ENCODE measurements at places on chromosomes 4 and X.

- DNase-seq = no peak
These were observed 4.8 kb downstream of the CPE start for GRCh38 chr4:165383591-165384073.

GRCh38 chr4:183362916-183363542, 40.8 kb upstream of the CLDN24 start:
- DNase-seq = no peak

- DNase-seq = peak; percentile 59
These were observed 733 bp downstream of the CCNA2 start for GRCh38 chr4:121822796-121823504.

DNA sequence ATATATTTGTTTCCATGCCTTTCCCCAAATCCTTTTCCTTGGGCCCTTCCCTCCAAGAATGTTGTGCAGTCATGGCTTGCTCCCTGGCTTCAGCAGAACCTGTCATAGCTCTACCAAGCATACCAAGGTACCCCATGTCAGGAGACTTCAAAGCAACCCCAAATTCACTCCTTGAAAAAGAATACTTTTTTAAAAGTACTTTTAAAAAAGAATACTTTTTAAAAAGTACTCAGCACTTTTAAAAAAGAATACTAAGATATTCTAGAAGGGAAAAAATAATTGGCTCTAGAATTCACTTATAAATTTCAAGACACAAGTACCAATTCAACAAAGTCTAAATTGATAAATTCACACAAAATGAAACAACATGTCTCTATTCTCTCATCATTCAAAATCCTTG, 76.0 kb downstream of the NR3C2 start:
- DNase-seq = no peak

DNA sequence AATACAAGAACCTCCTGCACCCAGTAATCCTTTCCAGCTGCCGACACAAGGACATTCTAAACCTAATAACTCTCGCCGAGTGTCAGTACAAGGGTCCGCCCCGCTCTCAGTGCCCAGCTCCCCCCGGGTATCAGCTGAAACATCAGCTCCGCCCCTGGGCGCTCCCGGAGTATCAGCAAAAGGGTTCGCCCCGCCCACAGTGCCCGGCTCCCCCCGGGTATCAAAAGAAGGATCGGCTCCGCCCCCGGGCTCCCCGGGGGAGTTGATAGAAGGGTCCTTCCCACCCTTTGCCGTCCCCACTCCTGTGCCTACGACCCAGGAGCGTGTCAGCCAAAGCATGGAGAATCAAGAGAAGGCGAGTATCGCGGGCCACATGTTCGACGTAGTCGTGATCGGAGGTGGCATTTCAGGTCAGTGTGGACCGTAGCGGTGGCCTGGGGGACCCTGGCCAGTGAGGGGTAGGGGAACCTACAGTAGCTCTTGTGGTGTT, at the start of gene MAOA:
MAOA (plus strand) TSS at position 295 of the 490 bp plus-strand sequence; CDS start at position 338, 43 bp downstream.
- DNase-seq = no peak

DNA sequence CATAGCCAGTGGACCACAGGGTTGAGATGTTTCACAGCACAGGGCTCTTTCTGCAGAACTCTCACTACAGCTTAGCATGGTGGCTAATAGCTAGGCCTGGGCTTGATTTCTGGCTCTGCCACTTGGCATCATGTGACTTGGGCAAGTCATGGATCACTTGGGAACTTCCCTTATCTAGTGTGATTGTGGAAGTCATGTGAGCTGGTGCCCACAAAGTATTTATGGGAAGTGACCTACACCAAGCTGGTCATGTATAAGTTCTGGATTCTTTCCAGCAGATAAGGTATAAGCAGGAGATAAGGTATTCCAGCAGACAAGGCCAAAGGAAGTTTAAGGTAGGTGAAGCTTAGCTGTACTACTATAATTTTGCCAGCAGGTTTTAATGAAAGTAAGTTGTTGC, 61.0 kb downstream of the REELD1 start:
- no peak for DNase-seq

- DNase-seq = no peak
These were observed 210.6 kb downstream of the TENM3 start for GRCh38 chr4:182453830-182454229.

- peak; percentile 78 for DNase-seq
These were observed 603 bp downstream of the MAD2L1 start for GRCh38 chr4:120065974-120066516.

DNA sequence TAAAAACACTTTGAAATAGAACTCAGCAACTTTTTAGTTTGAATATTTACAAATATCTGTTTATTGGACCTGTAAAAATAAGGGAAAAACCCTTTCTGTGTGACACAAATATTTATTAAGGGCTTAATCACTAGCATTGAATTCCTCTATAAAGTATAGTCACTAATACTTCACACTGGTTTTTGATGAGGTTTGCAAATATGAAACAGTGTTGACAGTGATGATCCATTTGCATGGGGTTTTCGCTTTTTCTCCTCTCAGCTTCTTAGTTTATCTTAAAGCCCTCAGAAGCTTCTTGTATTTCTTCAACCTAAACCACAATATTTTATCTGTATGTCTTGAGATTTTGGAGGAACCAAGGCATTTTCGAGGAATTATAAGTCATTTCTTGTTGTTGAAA, 96.6 kb upstream of the TEX13A start:
- DNase-seq = no peak

GRCh38 chrX:103373581-103373980, 2.8 kb upstream of the BEX3 start:
- no peak for DNase-seq

GRCh38 chr4:86967798-86968197, 33.0 kb downstream of the AFF1 start:
- peak; percentile 59 for DNase-seq

DNA sequence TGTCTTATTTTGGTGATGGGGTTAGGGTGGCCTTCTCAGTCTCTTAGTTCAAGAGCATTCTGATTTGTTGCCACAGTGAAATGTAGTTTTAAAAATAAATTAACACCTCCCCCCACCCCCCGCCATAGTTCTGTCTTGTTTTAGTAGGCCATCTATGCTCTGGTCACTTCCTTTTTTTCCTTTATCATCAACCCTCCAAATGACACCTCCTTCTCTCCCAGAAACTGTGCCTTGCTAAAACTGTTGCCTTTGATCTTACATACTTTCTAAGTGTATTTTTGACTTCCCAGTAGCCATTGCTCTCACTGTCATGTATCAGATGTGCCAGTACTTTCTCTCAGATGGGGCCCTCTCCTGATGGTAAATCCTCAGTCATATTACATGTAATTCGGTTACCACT, 14.5 kb upstream of the NDUFC1 start:
- DNase-seq = no peak

DNA sequence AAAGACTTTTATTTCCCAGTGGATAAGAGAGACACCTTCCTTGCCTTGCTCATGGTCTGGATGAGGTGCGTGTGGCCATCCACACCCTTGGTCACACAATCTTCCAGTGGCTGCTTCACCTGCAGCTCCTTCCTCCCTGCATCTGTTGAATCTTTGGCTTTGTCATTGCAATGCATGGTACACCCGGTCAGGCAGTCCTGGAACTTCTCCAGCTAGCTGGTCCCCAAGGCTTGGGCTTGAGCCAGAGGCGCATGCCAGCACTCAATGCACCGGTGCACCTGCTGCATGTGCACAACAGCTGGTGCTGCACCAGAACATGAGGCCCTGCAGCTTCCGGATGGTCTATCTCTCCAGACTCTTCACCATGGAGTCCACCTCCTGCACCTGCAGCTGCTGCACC, 31.7 kb downstream of the SCML1 start:
- no peak for DNase-seq

DNA sequence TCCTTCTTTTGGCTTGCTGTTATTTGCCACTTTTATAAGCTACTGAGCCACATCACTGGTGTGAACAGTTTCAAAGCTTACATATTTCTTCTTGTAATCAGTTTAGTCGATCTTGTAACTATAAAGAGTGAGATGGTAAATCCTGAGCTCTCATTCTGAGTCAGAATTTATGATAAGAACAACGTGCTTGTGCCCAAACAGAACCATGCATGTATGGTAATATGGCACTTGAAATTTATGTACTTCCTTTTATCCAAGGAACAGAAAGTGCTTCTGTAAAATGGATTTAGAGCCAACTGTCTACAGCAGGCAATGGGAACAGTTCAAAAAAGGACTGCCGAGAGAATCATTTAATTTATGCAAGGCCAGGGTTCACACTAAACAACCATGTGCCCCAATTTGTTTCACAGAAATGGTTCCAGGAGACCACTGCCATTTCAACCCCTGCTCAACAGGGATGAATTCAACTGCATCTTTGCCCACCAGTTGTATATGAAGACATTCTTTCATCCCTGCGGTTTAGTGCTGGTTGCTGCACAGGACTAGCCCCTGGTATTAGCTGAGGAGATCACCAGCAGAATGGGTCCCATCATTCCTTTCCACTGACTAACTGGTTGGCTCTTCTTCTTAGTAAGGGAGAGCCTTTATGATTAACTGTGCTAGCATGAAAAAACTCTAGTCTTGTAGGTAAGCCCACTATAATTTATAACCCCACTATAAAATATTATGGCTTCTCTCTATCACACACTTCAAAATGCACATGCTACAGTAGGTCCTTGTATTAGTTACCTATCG, 162.9 kb upstream of the PGRMC2 start:
- DNase-seq = no peak

DNA sequence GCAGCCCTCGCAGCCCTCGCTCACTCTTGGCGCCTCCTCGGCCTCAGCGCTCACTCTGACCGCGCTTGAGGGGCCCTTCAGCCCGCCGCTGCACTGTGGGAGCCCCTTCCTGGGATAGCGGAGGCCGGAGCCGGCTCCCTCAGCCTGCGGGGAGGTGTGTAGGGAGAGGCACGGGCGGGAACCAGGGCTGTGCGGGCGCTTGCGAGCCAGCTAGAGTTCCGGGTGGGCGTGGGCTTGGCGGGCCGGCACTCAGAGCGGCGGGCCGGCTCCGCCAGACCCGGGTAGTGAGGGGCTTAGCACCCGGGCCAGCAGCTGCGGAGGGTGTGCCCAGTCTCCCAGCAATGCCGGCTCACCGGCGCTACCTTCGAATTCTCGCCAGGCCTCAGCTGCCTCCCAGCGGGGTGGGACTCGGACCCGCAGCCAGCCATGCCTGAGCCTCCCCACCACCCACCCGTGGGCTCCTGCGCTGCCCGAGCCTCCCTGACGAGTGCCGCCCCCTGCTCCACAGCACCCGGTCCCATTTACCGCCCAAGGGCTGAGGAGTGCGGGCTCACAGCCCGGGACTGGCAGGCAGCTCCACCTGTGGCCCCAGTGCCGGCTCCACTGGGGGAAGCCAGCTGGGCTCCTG, 1.4 kb upstream of the AADAT start:
- DNase-seq = no peak

- peak; percentile 2 for DNase-seq
These were observed 803.0 kb downstream of the DMD start for GRCh38 chrX:32408389-32408788.

Data from DND-41 (cell line).